T-helper 9 cell (primary cell): ENCODE measurements at places on chromosomes 16 and 17.

DNA sequence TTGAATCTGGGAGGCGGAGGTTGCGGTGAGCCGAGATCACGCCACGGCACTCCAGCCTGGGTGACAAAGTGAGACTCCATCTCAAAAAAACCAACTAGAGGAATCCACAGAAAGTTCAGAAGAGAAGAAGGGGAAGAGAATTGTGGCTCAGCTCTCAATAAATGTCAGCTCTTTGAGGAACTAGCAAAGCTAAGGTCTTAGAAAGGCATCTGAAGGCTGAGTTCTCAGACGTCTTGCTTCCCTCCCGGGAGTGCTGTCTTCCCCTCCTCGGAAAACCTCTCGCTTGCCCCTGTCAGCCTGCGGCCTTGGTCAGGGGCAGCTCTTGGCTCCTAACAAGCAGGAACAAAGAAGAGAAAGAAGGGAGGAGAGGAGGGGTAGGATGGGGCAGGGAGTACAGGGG, 5.3 kb downstream of the SHPK start:
- DNase-seq: no peak

- no peak for DNase-seq
Observed at GRCh38 chr17:31907342-31907962, 5.9 kb upstream of the UTP6 start.

- DNase-seq: no peak
Observed at GRCh38 chr17:55734128-55734781, 11.6 kb upstream of the TMEM100 start.

GRCh38 chr17:3007651-3008121, 55.7 kb downstream of the OR1D5 start:
- DNase-seq: no peak

- no peak for DNase-seq
Observed at GRCh38 chr17:29089601-29090044, 46.7 kb downstream of the PIPOX start.

GRCh38 chr17:49000943-49001342, 3.8 kb downstream of the IGF2BP1 start:
- DNase-seq: no peak

DNA sequence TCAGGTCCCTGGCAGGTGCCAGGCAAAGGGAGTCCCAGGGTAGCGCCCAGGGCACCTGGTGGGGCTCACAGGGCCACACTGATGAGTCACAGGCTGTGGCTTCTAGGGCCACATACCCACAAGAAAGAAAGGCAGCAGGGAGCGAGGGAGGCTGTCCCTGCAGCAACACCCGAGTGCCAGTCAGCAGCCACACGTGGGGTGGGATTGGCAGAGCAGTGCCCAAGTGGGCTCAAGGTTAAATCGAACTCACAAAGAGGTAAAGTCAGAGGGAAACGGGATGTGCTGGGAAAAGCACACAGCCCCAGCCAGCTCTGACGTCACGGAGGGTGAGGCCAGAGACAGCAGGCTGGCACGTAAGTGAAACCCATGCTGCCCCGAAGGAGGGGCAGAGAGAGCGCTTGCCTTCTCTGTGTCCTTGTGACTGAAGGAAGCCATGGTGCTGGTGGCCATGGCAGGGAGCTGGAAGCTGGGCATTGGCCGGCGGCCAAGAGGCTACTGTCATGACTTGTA, 33.8 kb downstream of the FA2H start:
- DNase-seq: no peak

DNA sequence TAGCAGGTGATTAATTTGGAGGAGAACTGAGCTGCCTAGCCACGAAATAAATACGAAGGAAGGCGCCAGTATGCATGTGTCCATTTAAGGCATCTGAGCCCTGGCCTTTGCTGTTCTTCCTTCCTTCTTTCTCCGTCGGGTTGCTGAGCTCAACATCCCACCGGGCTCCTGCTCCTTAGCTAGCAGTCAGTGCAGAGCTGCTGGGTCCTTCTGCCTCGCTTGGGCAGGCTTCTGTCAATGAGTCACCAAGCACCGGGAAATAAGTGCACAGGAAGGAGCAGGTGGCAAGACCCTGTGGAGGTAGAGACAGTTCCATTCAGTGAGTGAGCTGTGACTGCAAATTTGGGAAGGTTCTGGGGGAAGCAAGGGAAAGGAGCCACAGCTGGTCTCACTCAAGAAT, 120.7 kb downstream of the CCDC182 start:
- no peak for DNase-seq

DNA sequence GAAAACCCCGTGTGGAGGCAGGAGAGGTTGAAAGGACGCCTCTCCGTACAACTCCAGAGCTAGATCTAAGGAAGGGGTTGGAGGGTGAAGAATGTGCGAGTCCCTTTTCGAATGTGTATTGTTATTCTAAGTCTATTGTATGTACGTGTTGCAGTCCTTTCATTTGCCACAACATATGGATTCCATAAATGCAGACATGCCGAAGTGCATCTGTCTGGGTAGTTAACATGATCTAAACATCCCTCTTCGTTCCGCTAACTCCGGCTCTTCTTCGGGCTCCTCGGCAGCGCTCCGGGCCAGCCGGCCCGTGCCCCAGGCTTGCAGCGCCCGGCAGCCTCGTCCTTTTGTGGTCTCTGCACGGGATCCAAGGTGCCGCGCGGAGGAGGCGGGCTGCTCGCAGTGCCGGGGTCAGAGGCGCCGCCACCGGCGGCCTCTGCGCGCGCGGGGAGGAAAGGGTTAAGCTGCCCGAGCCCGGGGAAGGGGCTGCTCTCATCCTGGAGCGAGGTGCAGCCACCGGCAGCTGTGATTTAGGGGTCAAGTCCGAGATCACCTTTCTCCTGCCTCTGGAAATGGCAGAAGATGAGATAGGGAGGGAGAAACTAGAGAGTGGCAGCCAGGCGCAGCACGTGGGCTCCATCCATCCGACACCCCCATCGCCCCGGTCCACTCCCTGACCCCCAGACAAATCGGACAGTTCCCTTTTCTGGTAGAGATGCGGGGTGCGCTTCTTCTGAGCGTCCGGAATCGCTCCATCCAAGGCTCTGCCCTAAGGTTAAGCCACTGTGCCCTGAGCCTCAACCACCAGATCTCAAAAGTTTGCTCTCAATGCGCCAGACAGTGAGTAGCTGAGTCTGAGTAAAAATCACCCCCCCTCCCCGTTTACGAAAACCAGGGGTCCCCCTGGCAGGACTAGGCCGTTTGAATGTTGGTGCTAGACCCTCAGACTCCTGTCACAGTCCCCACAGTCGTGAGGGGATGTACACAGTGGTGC, 15.1 kb upstream of the ZFHX3 start:
- DNase-seq: no peak

GRCh38 chr17:79650283-79650682, 39.4 kb upstream of the RBFOX3 start:
- DNase-seq: no peak

GRCh38 chr17:38358586-38359513, 7.2 kb downstream of the SOCS7 start:
- DNase-seq: no peak

GRCh38 chr16:73956587-73957494, 339.8 kb upstream of the PSMD7 start:
- peak; percentile 3 for DNase-seq

- DNase-seq: no peak
Observed at GRCh38 chr16:14024283-14024682, 46.8 kb upstream of the MRTFB start.

DNA sequence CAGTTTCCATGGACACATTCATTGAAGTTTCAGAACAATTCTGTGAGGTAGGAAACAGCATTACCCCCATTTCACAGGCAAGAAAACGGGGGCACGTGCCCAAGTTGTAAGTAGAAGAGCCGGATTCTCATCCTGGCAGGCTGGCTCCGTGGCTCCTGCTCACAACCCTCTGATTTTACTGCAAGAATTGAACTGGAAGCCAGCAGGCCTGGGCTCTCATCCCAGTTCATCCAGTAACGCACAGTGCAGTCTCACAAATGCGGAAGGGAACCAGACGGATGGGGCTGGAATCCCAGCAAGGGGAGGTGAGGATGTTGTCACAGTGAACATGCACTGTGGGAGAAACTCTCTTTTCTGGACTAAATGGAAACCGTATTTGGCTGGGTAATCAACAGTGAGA, 40.7 kb upstream of the DOC2B start:
- DNase-seq: no peak

- DNase-seq: no peak
Observed at GRCh38 chr17:40032322-40033320, 17.4 kb downstream of the CSF3 start.

- no peak for DNase-seq
Observed at GRCh38 chr16:54090602-54091001, 196.0 kb downstream of the IRX3 start.

GRCh38 chr17:74094651-74095050, 108.8 kb upstream of the RPL38 start:
- no peak for DNase-seq

DNA sequence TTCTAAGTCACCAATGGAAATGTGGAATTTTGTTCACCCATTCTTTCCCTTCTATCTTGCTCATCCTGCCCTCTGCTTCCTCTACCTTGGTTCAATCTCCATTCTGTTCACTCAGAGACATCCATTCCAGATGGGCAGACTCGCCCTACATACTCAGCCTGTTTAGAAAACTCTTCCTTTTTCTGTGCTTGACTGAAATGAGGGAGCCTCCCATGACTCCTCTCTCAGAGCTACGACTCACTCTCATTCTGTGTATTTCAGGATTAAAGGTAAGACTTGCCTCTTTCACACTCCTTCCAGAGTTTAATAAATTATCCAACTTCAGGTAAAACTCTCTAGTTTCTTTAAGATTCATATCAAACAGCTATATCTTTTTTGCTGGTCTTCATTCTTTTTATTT, 182.8 kb downstream of the HS3ST3A1 start:
- no peak for DNase-seq

DNA sequence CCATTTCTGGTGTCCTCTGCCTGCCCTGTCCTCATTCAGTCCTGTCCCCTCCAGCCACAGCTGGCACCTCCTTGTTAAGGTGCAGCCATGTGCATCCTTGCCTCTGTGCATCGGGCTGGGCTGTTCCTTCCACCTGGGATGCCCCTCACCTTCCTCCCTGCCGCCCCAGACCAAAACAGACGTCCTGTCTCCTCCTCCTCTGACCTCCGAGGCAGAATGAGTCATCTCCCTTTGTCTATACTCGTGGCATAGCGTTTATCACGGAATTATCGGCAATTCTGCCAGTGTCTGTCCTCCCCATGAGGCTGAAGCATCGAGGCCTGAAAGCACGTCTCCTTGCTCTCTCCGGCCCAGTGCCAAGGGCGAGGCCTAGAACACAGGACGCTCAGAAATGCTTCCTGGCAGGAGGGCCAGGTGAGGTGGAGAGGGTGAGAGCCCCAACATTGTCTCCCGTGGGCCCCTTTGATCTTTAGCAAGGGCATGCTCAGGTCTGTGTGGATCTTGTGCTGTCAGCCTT, 4.6 kb downstream of the RAI1 start:
- no peak for DNase-seq

- no peak for DNase-seq
Observed at GRCh38 chr16:72857834-72858664, 189.9 kb downstream of the ZFHX3 start.

GRCh38 chr17:66782851-66783250, 52.1 kb upstream of the CACNG5 start:
- no peak for DNase-seq

GRCh38 chr16:85018529-85019236, 7.3 kb upstream of the ZDHHC7 start:
- no peak for DNase-seq

DNA sequence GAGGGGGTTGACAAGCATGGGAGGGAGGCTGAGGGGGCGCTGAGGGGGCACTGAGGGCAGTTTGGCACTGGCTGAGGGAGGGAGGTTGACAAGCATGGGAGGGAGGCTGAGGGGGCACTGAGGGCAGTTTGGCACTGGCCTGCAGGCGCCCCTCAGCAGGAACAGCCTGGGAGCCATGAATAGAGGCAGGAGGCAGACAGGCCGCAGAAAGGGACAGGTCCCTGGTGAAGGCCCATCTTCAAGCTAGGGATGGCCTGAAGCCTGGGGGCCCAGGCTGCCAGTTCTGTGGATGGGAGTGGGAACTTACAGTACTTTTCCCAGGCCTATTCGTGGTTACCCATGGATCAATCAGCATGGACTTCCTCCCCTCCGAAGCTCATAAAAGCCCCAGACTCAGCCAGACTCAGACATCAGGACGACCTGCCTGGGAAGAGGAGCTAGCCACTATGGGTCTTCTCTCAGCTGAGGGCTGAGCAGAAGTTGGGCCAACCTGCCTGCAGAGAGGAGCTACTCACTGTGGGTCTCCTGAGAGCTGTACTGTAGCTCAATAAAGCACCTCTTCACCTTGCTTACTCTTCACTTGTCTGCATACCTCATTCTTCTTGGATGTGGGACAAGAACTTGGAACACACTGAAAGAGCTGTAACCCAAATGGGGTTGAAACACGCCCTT, 72.8 kb upstream of the BRD7 start:
- DNase-seq: no peak

DNA sequence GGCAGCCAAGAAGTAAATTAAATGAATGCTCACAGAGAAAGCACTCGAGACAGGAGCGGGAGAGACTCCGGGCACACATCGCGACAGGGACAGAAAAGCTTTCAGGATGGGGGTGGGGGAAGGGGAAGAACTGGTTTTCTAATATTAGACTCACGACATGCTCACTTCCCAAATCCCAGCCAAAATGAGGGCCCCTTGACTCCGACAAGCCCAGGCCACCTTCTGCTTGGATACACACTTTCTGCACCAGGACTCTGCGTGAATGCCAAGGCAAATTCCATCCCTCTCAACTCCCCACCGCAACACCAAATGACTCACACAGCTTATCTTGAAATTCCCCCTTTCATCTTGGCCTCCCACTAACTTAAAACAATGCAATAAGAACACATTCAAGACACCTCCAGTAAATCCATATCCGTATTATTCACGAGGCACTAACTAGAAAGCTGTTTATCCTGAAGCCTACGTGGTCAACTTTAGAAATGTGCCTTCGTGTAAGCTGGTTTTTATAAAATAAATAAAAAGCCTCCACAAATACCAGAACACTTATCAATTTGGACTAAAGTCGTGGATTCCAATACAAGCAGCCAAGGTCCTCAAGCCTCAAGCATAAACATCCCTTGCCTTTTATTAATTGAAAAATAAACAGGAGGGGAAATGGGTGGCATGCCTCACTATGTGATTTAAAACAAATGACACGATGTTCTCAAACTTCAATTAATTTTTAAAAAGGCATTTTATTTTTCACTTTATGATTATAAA, 46.1 kb downstream of the NXN start:
- DNase-seq: no peak

- no peak for DNase-seq
Observed at GRCh38 chr17:48373130-48373830, 56.7 kb downstream of the SKAP1 start.

- DNase-seq: no peak
Observed at GRCh38 chr16:53612003-53612402, 91.7 kb downstream of the RPGRIP1L start.

- DNase-seq: no peak
Observed at GRCh38 chr17:4919511-4920047, 12.5 kb upstream of the GP1BA start.
